H4 (cell line): ENCODE measurements at places on chromosomes 13 and 19. TPM values are rescaled to one million over a fixed set of nuclear protein-coding genes. Genes with fewer than 3 reads are reported as not detected.

DNA sequence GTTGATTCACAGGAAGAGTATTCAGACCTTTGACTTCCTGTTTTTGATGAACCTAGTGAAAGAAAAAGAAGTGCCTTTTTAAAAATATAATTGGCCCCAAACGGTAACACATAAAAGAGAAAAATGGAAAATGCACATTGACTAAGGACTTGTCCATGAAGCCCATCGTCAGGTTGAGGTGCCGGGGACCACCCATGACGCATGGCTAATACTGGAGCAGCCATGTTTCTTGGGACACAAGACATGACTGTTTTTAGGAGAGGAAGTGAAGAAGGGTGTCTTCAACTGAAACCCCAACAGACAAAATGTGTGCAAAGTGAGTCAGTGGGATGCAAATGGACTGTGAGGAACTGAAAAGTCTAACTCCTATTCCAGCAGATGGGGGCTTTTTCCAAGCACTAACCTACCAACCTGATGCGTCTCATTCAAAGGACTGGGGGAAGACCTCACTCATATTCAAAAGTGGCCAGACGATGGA, 459.4 kb downstream of the FOXO1 start:
- no peak for DNase-seq

- no peak for DNase-seq
Measured at GRCh38 chr13:104321756-104322155, 1255.5 kb upstream of the SLC10A2 start.

DNA sequence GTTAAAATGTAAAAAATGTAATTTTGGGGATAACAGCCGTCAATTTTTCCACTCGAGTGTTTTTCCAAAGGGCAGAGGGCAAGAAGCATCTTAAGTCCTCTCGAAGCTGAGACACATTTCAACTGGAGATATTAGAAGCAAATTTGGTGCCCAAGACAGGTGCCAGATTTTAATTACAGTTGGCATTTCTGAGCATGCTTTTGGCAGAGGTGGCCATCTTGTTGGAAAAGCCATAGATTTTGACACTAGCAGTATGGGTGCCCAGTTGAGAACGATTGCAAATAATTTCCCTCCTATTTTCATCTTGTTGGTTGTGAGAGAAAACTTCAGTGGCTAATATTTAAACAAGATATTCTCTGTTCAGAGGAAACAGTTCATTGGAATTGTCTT, 146.3 kb downstream of the TM9SF2 start:
- DNase-seq: no peak

- no peak for DNase-seq
Measured at GRCh38 chr13:90933097-90933826, 414.2 kb upstream of the MIR17HG start.

Gene CGB8
- 1.5 TPM in 1 of 2 replicates, not detected in the other for total RNA-seq

DNA sequence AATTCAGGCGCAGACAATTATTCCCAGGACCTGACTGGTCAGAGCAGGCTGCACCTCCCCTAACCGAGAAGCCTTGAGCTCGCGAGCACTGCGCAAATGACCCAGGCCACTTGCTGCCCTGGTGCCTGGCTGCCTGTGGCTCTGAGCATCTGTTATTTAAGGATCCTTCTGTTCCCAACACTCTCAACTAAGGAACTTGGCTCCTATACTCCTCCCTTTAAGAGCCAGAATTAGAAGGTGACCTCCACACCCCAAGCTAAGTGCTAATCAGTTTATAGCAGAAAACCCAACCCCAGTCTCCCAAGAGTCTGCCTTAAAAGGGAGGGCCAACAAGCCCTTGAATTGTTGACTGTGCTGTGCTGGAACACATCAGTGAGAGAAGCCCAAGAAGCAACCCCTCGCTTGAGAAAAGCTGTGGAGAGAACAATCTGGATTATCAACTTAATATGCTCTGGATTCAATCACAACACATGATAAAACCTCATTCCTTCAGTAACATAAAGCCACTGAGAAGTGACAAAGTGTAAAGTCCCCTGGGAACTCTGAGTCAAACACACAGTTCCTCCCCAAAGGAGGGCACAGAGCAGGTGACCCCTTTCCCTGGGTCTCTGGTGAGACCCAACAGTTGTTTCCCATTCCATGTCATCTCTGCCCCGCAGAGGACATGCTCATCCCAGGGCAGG, 14.6 kb downstream of the AKAP8L start:
- no peak for DNase-seq
